ENCODE measurements at places on chromosomes 6 and 20. TPM values are rescaled to one million over a fixed set of nuclear protein-coding genes. Genes with fewer than 3 reads are reported as not detected.

Gene OXT
- total RNA-seq, result not detected

Gene SRSF12
- total RNA-seq, result 0.33 TPM

GRCh38 chr20:2086980-2087377, 14.6 kb upstream of the STK35 start:
- no peak for DNase-seq

GRCh38 chr6:128124713-128125112, 223.9 kb upstream of the THEMIS start:
- peak; percentile 29 for DNase-seq

Gene ASCC3
- total RNA-seq, result 55.0 TPM

Gene RAET1G
- 3.3 TPM for total RNA-seq

DNA sequence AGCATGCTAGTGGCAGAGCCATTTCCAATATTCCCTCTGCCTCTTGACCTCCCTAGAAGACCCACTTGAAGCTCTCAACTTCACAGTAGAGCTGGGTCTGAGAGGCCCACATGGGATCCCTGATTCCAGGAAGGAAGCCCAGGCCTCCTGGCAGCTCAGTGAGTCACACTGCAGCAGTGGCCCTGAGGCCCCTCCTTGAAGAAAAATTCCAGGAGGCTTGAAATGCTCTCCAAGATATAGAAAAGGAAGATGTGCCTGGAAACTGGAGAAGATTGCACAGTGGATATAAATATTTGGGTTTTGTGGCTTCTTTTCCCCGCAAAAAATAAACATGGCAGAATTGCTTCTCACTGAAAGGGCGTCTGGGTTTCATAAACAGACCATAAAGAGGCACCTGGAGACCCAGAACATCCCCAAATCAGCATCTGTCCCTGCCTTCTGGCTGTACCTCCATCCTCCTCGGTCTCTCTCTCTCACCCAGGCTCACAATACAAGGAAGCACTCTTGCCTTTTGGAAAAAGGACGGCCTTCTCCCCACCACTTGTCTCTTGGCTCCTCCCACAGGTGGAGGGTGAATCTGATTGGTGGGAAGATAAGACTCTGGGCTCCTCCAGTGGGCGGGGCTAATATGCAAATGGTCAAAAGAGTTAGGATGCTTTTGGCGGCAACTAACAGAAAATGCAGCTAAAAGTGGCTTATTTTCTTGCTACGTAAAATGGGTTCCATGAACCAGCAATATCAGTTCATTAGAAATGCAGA, 200.0 kb upstream of the SULF2 start:
- peak; percentile 79 for DNase-seq
